Stimulated activated CD8-positive, alpha-beta memory T cell treated with anti-CD3 and anti-CD28 coated beads, Interleukin-4, amount 100 ng/mL, for 1 hour (primary cell): ENCODE measurements at places on chromosomes 4 and X.
A peak's percentile ranks its signal among the peaks of the same experiment; 100 is the strongest.

GRCh38 chr4:126486377-126486776 lies 1146.4 kb upstream of the INTU start:
- DNase-seq: no peak

DNA sequence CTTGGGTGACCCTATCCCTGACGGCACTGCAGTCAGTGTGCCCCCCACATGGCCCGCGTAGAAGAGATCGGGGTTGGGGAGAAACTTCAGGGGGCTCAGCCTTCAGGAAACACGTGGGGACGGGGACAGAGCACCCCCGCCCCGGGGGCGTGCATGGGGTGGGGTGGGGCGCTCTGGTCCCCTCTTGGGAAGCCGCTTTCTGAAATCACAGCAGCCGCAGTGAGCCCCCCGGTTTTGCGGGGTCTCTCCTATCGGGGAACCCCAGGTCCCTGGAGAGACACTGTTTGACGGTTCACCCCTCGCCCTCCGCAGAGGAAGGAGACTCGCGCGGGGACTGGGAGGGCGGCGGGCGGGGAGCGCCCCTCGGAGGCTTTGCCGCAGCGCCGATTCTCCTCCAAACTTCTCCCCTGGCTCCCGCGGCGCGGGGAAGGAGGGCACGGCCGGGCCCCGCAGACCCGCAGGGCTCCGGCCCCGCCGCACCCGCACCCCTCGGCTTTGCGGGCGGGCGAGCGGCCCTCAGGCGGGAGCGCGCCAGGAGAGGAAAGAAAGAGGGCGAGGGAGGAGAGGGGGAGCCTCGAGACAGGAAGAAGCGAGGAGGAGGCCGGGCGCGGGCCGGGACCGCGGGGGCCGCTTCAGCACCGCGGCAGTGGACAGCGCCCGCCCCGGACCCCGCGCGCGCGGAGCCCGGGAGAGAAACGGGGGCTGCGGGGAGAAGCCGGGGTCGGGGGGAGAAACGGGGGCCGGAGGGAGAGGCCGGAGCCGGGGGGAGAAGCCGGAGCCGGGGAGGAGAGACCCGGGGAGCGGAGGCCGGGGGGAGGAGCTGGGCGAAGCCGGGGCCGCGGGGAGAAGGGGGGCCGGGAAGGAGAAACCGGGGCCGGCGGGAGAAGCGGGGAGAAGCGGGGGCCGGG lies 612 bp downstream of the CPLX1 start:
- no peak for DNase-seq

DNA sequence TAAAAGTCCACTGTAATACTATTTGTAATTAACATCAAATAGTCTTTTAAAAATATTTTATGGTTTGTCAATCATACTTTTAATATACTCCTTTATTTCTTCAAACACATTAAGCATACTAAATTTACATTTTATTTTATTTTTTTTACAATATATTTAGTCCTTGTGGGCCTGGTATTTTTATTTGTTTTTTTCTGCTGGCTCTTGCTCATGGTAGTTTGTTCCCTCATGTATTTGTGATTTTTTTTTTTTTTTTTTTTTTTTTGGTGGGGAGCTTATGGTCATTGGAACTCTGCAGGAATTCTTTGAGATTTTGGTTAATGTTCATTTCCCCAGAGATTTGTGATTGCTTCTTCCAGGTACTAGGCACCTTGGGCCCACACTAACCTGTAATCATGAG lies 185.5 kb downstream of the PDGFRA start:
- DNase-seq: no peak

GRCh38 chr4:122178961-122179360 lies 26.8 kb downstream of the BLTP1 start:
- DNase-seq: no peak

- DNase-seq: no peak
These were observed 128.5 kb downstream of the PRSS12 start for GRCh38 chr4:118224243-118224829.

DNA sequence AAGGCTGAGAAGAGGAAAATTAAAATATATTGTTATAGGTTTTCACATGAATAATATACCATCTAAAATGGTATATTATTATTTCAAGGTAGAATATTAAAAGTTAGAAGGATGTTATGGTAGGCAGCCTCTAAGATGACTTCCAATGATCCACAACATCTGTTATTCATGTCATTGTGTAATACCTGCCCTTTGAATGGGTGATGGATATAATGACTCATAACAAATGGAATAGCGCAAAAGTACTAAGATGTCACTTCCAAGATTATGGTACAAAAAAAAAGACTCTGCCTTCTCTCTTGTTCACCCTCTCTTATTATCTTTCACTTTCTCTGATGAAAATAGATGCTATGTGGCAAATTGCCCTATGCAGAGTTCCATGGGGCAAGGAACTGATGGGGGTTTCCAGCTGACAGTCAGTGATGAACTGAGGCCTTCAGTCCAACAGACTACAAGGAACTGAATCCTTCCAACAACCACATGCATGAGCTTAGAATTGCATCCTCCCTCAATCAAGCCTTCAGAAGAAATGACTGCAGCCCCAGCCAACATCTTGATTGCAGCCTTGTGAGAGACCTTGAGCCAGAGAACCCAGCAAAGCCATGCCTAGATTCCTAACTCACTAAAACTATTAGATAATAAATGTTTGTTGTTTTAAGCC lies 57.7 kb downstream of the HS6ST2 start:
- no peak for DNase-seq

- DNase-seq: no peak
These were observed 123.2 kb downstream of the TRIML1 start for GRCh38 chr4:188262464-188262863.

- peak; percentile 1 for DNase-seq
These were observed 457.4 kb downstream of the CENPC start for GRCh38 chr4:67087897-67088296.

DNA sequence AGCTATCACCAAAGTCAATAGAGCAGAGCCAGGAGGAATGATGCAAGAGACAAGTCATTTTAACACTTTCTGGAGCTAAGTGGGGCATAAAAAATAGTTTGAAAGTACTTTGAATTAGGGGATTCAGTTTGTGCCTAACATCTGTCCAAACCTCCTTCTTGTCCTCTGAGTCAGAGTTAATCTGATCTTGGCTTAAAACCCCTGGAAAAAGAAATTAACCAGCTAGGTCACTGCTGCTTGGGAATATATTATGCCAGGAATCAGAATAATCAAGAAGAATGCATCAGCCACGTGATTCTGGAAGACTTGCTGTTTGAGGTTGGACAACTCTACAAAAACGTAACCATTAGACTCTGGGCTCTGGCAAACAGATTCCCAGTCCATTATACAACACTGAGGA lies 45.3 kb upstream of the EDA2R start:
- DNase-seq: no peak

GRCh38 chrX:109266034-109266433 lies 215.9 kb downstream of the GUCY2F start:
- DNase-seq: no peak

- DNase-seq: no peak
These were observed 96.5 kb downstream of the HDAC8 start for GRCh38 chrX:72475952-72476668.

DNA sequence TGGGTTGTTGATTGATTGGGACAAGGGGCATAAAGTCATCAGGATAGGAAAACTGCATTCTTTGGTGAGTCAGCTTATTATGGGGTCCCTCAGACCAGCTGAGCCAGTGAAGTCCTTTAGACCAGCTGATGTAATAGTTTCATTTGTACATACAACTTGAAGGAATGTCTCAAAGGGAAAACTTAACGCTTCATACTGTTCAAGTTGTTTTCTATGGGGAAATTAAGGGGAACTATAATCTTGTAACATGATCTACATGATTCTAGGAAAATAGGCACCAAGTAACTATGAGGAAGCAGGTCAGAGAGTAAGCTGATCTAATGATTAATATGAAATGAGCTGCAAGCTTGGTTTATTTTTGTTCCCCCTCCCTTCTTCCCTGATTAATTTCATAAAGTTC lies 175.1 kb upstream of the GRID2 start:
- no peak for DNase-seq

DNA sequence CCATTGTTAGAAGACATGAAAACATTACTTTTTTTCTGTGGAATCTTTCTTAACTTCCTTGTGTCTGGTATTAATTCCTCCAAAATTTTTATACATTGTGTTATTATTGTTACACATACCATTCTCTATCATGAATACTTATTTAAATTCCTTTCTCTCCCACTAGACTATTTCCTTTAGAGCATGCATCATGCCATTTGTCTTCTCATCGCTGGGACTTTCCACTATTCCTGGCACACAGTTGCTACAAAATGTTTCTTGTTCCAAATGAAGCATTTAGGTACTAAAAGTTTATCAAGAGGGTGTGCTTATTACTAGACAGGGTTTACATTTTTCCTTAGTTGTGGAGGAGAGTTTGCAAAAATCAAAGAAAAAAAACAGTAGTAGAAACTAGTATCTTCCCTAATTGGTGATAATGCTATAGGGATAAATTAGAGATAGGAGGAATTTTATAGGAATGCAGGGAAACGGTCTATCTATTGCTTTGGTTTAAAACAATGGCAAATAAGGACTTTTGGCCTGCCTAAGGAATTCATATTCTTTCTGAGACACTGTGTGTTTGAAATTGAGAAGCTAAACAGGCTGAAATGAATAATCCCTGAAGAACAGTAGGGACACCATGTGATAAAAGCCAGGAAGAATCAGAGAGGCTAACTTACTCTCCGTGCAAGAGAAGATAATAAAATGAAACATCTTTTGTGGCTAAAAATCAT lies 187.5 kb upstream of the TBC1D9 start:
- DNase-seq: no peak

DNA sequence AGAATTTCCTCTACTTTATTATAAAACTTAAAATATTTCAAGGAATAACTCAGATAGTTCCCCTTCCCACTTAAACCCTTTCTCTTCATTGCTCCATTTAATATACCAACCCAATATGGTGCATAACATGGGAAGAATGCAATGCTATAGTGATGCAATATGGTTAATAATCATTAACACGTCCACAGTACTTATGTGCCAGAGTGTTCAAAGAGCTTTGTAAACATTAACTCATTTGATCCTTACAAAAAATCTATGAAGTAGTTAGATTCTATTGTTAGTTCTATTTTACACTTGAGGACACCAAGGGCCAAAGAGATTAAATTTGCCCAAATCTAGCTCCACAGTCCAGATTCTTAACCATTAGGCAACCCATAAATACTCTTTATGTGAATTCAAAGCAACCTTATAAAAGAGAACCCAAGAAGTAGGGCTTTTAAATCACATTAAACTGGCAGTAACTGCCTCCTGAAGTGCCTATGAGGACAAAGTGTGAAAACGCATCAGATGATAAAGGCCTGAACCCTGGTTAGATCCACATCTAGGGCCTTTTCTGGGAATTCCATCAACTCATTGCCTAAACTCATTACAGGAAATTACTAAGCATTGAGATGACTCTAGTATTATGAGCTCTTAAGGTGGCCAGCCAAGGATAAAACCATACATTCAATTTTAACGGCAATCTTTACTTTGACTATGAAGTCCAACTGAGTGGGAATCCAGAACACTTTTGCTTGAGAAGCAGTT lies 94.3 kb downstream of the AREG start:
- no peak for DNase-seq

GRCh38 chr4:68451246-68452211 lies 4.3 kb downstream of the TMPRSS11E start:
- DNase-seq: no peak

- DNase-seq: no peak
These were observed 518 bp upstream of the FAM241A start for GRCh38 chr4:112144546-112145325.

- no peak for DNase-seq
These were observed 110.2 kb upstream of the PRPS2 start for GRCh38 chrX:12681047-12681446.

DNA sequence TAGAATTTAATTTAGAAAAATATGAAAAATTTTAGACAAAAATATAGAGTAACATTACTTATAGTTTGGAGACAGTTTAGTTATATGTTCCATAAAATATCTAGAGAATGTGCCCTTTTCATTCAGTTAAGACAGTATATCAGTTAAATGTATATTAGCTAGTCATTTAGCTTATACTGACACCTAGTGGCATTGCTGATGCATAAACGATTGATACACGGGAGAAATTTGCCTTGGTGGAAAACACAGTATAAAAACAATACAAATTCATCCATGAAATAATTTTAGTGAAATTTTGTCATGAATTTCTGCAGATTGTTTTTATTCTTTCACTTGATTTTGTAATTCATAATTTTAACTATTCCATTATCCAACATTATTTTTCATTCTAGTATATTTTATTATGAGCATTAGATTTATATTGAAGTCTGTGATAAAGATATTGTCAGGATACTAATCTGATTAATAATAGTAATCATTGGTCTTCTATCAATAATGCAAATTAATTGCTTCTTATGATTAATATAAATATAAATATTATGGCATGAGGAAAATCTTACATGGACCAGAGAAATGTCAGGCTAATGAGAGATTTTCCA lies 219.0 kb downstream of the TLL1 start:
- no peak for DNase-seq

GRCh38 chr4:137749466-137749865 lies 217.2 kb upstream of the PCDH18 start:
- DNase-seq: no peak

DNA sequence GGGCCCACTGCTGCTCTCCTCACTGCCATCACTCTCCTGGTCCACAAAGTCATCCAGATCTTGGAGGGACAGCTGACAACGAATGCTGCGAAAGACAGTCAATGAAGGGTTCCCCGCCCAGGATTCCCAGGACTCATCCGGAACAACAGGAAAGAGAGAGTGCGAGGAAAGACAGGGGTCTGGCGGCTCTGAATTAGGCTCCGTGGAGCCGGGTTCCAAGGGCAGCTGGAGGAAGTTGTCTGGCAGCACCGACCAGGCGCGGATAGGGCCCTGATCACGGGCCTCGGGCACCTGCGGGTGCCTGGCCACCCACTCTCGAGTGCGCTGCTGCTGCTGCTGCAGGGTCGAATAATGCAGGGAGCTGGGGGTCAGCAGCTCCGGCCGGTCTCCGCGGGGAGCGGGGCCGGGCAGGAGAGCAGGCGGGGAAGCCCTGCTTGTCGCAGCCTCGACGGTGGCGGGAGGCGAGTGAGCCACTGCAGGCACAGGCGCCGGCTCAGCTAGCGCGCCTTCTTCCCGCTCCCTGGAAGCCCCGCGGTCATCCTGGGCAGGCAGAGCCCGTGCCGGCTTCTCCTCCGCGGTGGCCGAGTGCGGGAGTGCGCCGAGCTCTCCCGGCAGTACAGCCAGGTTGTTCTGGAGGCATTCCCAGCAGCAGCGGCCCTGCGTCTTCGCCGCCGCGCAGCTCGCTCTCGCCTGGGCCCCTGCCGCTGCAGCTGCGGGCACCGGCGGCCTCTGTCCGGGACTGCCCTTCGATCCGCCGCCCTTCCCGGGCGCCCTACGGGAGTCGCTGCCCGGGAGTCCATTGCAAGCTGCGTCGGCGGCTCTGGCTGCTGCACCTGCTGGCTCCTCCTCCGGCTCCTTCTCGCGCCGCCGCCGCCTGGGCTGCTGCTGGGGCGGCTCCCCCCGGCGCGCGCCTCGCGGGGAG lies 1.1 kb downstream of the SOWAHB start:
- no peak for DNase-seq

- no peak for DNase-seq
These were observed 466.1 kb downstream of the GPAT3 start for GRCh38 chr4:84001876-84002569.

GRCh38 chr4:77538574-77539157 lies 67.0 kb upstream of the CXCL13 start:
- DNase-seq: no peak

GRCh38 chr4:71980976-71981375 lies 50.8 kb upstream of the NPFFR2 start:
- DNase-seq: no peak
